CD4-positive, alpha-beta T cell (primary cell): ENCODE measurements at places on chromosomes 7 and 10.

DNA sequence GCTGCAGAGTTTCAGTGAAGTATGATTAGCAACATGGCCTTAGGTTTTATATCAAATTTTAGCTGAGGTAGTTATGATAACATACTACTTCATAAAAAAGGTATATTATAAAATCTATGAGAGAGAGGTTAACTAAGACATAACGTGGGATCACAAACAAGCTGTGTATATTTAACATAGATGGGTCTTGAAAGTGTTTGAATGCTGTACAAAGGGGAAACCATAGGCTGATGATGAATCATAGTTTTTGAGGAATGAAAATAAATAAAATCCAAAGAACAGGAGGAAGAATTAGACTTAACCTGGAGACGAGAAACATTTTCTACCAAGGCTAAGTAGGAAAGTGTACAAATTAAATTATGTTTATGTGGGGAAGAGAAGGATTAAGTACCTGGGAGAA lies 119.0 kb downstream of the GNAI1 start:
- DNase-seq: no peak

DNA sequence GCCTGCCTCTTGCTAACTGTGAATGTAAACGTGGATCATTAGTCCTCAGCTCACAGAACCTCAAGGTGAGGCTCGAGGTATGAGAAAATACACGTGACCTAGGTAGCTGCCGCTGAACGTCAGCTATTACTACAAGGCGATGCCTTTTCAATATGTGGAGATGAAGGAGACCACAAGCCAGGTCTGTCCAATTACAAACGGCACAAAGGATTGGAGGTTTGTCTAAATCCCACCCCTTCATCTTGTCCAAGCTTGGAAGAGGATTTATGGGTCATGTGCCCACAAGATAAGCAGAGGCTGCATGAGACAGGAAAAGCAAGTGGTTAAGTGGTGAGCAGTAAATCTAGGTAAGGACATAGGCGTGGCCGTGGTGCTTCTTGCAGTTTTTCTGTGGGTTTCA lies 3.4 kb downstream of the H2BK1 start:
- no peak for DNase-seq

- no peak for DNase-seq
These were observed 309.7 kb upstream of the KLF6 start for GRCh38 chr10:4094751-4095150.

DNA sequence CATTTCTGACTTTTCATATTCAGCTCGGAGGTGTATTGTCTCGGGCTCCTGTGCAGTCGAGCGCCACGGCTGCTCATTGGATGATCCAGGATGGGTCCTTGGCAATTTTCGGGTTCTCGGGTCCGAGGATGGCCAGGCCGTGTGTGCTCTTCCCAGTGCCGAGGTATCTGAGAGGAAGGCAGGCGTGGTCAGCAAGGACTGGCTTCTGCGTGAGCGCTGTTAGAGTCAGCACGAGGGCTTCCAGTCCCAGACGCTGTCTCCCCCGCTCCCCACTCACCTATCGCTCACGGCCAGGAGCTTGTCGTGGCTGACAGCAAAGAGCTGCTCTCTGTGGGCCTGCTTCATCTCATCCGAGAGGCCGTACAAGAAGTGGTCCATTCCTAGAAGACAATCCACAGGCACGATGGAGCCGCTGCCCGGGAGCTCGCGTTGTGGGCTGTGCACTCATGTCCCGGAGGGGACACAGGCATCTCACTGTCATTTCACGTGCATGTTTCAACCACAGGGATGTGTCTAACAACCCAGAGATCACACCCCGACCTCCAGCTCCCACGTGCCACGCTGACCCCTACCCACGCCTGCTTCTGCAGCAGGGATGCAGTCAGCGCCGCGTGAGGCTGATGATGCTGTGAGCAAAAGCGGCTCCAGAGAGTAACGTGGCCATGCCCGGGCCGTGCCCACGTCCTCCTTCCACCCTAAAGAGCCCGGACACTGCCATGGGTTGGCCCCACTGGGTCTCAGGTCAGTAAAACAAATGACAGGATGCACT lies 34.4 kb downstream of the PITRM1 start:
- DNase-seq: no peak

- no peak for DNase-seq
These were observed 86.5 kb downstream of the DNAJB6 start for GRCh38 chr7:157423348-157423747.

DNA sequence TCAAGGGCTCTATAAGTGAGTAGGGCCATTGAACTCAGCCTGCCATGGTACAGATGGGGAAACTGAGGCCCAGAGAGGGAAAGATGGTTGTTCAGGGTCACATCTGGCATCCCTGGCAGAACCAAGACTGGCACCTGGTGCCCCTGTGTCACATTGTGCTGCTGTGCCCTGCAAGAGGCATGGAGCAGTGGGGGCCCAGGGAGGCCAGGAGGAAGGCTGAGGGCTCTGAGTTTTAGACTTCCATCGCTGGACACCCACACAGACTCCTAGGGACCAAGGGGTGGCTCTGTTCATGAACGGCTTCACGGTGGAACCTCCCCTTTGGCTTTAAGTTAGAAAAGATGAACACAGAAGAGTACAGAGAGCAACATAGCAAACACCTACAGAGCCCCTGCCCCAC lies 66.7 kb upstream of the AQP1 start:
- no peak for DNase-seq

DNA sequence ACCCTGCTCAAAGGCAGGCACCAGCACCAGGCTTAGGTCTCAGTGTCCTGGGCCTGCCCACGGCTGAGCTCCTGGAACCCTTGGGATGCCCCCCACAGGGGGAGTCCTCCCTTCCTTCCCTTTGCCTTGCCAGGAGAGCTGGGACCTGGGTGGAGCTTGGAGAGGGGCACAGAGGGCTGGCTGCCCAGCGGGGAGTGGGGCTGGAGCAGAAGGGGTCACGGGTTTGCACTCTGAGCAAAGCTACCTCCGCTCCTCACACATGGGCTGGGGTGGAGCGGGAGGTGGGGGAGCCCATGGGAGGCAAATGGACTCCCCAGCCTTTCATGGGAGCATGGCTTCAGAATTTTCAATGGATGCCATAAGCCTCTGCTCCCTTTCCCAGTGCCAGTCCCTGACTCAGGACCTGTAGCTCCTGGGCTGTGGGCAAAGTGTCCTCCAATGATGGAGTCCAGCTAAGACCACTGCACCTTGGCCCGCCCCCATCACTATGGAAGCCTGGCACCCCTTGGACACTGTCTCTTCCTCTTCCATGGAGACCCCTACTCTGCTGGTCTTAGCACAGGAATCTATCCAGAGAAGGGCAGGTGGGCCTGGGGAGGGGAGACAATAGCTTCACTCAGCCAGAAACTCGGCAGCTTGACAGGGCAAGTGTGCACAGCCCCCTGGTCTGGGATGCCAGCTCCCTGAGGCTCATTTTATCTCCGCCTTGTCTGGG lies 39.9 kb downstream of the LDB3 start:
- no peak for DNase-seq

- no peak for DNase-seq
These were observed 770 bp downstream of the PRXL2A start for GRCh38 chr10:80409121-80409520.

DNA sequence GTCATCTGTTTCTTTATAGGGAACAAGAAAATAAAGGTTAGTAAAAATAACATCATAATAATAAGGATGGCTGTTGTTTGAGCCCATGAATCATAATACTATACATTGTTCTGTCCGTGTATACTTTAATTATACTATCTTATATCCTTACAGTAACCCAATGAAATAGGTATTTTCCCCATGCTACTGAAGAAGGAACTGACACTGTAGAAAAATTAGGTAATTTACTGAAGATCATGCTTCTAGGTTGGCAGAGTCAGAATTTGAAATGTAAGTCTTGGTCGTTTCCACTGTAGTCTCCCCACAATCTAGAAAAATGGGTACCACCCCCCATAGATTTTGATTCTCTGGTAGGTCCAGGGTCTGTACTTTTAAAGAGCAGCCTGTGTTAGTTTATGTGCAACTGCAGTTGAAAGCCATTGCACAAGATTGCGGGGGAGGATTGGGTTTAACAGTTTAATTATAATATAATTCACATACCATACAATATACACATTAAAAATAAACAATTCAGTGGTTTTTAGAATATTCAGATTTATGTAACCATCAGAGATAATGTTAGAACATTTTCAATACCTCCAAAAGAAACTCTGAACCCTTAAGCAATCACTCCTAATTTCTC lies 47.7 kb downstream of the SHOC2 start:
- no peak for DNase-seq

DNA sequence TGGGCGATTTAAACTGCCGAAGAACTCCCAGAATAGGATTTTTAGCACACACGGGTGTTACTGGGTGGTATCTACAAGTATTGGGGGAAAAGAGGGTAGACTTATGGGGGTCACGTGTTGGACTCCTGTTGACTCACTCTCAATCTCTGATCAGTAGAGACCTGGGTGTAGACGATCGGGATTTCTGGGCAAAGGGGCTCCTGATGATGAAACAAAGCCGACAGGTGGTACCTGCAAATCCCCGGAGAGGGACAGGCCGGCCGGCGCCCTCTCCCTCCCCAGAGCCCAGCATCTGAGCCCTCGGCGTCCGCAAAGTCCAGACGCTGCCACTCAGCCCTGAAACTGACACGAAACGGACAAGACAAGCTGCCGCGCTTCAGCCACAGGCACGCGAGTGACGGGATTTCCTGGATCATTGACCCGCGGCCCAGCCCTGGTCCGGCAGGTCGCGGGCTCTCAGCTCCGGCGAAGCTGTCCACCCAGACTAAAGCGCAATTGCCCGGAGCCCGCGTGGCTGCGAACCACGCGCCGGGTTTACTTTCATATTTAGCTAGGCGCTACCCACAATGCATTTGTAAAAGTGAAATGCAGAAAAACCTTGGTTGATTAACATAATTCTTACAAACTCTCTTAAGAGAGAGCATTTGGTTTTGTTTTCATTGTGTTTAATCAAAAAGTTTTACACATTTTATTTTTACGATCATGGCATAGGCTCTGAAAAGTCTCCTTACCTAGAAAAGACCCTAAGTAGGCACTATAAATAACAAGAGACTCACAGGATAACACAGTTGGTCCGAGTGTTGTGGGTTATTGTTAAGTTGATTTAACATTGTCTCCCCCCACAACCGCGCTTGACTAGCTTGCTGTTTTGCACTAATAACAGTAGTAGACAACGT lies 56.9 kb upstream of the EZH2 start:
- peak; percentile 87 for DNase-seq

- no peak for DNase-seq
These were observed 3.7 kb downstream of the LAMTOR4 start for GRCh38 chr7:100152404-100152803.

- no peak for DNase-seq
These were observed 2.0 kb downstream of the WDR91 start for GRCh38 chr7:135209225-135209834.

DNA sequence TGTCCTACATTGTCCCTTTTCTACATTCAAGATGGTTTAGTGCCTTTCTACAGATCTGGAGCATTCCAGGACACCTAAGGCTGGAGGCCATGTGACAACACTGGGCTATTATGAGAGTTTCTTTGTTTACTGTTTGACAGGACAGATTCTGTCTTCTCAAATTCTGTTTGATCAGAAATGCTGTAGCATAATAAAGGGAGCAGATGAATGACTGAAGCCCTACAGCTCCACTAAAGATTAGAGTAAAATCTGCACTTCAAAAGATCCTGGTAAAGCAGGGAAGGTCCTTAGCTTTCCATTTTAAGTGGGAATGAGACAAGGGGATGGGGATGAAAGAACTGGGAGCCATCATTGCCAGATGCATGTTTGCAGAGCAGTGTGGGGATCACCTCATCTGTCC lies 38.4 kb downstream of the TMEM229A start:
- DNase-seq: no peak

DNA sequence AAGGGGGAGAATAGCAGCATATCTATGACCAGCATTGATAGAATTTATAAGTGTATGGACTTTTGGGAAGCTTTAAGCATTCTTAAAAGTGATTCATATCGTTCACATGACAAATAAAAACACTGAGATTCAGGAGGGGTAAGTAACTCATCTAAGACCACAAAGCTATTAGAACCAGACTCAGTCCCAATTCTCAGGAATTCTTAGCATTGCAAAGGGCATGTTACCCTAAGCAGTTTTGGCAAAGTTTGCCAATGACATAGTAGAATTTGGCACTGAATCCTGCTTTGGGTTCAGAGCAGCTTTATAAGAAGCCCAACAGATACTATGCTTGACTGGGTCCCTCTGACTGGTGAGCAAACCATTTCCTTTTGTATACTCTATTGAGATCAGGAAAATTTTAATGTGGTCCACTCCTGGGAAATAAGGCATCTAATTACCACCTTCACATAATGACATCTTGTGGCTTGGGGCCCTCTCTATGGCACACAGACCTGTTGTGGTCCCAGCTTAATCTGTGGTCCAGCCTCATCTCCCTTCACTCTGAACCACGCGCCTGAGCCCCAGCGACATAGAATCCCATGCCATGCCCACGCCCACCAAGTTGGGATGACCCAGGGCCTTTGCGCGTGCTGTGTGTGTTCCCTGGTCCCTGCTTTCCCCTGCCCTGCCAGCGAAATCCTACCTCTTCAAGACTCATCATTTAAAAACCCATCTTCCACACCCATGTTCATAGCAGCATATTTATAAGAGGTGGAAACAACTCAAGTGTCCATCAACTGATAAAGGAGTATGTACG lies 37.5 kb upstream of the DOCK1 start:
- no peak for DNase-seq

DNA sequence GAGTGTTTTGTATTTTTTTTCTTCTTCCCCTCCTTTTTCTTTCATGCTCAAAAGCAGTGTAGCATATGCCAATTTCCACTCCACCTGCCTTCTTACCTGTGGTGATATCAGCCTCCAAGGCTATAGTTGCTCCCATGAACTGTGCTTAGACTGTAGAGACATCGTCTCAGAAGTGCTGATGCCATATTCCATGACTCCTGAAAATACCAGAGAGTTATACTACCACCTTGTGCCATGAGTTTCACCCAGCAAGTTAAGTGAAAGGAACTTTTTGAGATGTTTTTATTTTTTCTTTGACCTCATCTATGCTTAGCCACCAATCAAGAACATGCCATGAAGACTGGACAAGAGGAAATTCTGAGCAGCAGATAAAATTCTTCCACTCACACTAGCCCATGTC lies 142.8 kb upstream of the SEMA3E start:
- no peak for DNase-seq

DNA sequence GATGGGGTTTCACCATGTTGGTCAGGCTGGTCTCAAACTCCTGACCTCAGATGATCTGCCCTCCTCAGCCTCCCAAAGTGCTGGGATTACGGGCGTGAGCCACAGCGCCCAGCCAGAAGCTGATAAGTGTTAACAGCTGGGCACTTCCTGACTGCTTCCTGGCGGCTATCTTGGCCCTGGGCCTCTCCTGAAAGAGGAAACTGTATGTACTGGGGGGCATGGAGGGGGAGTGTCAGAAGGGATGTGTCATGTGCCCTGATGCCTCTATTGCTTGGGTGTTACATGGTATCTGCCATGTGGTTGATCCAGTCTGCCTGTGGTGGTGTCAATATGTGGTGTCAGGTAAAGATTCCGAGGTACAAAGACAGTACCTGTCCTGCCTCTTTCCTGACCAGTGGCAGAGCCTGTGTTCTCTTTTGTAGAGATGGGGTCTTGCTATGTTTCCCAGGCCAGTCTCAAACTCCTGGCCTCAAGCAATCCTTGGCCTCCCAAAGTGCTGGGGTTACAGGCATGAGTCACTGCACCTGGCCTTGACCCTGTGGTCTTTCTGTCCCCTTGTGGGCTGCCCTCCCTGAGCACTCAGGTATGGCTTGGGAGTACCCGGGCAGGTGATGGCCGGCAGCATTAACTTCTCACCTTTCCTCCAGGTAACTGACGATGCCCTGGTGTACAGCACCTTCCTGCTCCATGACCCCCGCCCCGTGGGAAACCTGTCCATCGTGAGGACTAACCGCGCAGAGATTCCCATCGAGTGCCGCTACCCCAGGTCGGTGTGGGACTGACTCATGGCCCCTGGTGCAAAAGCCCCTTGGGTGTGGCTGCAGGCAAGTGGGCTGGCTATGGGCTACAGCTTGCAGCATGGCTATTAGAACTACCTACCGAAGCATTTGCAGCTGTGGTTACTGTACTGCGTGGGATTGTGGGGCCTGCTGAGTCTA lies 4.4 kb downstream of the ZP3 start:
- DNase-seq: no peak
